ENCODE measurements at places on chromosomes 12 and 14.

GRCh38 chr14:81345781-81346180 lies 54.3 kb downstream of the STON2 start:
- no peak for DNase-seq

GRCh38 chr12:53500142-53500775 lies 824 bp upstream of the TARBP2 start:
- DNase-seq: no peak

- DNase-seq: no peak
These were observed 182.2 kb upstream of the NUDT4 start for GRCh38 chr12:93195511-93195910.

DNA sequence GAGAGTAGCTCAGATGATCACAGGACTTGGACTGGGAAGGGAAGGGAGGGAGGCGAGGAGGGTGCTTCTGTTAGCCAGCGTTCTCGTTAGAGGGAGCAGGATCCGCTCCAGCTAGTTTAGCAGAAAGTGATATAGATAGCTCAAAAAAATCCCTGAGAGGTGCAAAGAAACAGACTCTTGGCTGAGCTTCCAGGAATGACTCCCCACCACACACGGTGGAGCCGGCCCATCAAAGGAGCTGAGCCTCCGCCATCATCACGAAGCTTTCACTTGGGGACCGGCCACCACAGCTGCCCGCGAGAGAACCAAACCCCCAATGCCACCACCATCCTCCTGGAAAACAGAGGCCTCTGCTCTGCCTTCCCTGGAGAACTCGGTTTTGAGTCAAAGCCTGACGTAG lies 124.6 kb upstream of the BCL2L14 start:
- no peak for DNase-seq

DNA sequence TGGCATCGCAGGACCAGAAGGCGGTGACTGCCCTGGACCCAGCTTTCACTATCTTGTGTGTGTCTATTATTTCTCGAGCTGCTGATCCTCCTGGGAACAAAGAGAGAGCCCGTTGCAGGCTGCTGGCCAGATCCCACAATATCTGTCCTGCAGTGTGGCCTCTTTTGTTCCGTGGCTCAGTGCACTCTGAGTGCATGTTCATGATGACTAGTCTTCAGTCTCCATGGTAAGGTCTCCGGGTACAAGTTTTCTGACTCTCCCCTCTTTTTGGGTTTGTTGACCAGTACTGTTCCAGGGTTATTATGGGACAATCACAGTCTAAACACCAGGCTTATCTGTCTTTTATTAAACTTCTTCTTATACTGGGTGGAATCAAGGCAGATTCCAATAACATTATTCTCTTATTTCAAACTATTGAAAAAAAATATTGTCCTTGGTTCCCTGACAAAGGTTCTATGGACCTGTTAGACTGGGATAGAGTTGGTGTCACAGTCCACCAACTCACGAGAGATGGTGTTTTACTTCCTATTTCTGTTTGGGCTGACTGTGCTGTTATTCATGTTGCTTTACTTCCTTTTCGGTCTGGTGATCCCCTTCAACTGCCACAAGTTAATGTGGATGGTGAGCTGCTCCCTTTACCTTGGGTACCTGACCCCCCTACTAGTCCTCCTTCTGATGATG lies 192.9 kb upstream of the ALG10B start:
- no peak for DNase-seq

DNA sequence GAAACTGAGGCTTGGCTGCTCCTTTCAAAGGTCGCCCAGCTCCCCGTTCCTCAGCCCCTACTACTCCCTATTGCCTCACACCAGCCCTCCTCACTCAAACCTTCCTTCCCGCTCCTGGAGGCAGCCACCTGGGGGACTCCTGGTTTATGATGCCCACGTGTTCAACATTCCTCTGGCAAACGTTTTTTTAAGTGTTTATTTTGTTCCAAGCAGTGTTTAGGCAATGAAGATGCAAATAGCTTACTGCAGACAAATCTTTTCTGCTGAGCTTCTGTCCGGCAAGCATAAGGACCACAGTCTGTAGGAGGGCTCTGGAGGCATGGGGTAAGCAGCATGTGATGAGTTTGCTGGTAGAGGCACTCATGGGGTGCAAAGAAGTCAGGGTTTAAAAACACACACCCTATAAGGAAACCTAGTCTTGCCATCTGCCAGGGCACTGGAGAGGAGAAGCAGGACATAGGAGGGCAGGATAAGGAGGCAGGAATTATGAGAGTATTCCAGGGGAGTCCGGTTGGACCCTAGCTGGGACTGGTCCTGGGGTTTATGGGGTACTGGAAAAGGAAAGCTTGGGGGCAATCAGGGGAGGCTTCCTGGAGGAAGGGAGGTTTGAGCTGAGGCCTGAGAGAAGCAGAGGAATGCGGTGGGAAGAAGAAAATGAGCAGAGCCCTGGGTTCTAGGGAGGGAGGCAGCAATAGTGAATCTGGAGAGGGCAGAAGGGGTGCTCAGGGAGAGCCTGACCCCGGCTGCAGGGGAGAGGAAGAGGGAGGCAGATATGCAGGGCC lies 123.3 kb downstream of the NCOR2 start:
- no peak for DNase-seq

- DNase-seq: no peak
These were observed 29.9 kb downstream of the TSPAN9 start for GRCh38 chr12:3107071-3107583.

DNA sequence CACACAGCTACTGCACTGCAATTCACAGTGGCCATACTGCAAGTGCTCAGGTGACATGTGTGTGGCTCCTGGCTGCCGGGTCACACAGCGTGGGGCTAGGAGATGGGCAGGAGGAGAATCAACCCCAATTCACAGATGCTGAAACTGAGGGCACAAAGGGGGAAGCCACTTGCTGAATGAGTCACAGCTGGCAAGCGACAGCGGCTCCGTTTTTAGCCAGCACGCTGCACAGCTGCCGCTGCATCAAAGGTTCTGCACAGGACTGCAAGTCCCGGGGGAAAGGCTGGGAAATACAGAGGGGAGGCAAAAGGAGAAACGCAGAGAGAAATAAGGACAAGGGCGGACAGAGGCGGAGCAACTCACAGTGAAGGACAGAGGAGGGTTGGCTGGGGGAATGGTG lies 57.9 kb downstream of the KDM2B start:
- no peak for DNase-seq

DNA sequence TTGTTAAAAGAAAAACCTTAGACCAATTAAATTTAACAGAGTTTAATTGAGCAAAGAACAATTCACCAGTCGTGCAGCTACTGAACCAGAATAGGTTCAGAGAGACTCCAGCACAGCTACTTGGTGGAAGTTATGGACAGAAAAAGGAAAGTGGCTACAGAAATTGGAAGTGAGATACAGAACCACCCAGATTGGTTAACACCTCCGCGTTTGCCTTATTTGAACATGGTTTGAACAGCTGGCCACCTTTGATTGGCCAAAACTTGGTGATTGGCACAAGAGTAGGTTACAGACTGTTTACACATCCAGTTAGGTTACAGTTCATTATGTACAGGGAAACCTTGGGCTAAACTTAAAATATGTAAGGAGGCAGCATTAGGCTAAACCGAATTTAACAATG lies 54.9 kb downstream of the SRGAP1 start:
- DNase-seq: no peak

- no peak for DNase-seq
These were observed 250.8 kb downstream of the SLC6A15 start for GRCh38 chr12:84661786-84662185.

DNA sequence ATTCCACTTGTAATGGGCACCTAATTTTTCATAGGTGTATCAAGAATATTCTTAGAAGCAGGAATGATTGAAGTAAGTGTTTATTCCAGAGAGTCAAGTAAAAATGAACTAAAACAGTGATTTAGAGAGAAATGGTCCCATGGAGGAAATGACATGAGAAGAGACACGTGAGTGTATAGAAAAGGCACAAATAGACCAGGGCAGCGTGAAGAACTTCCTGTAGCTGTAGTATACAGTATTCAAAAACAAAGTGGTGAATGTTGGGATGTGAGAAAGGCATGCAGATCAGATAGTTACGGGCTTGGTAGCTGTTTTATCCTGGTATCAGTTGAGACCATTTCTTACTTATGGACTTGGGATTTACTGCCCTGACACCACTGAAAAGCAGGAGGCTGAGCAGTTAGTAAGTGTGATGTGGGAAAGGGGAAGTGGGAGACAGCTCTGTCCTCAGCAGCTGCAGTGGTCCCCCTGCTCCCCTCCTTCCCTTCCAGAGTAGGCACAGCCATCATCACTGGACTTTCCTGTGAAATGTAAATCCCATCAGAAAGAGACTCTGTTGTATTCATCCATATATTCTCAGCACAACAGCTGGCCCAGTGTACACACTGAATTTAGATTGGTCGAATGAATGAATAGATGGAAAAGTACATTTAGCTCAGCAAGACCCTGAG lies 16.8 kb upstream of the TESPA1 start:
- no peak for DNase-seq

- DNase-seq: no peak
These were observed 125.5 kb upstream of the SRRM4 start for GRCh38 chr12:118855858-118856257.

DNA sequence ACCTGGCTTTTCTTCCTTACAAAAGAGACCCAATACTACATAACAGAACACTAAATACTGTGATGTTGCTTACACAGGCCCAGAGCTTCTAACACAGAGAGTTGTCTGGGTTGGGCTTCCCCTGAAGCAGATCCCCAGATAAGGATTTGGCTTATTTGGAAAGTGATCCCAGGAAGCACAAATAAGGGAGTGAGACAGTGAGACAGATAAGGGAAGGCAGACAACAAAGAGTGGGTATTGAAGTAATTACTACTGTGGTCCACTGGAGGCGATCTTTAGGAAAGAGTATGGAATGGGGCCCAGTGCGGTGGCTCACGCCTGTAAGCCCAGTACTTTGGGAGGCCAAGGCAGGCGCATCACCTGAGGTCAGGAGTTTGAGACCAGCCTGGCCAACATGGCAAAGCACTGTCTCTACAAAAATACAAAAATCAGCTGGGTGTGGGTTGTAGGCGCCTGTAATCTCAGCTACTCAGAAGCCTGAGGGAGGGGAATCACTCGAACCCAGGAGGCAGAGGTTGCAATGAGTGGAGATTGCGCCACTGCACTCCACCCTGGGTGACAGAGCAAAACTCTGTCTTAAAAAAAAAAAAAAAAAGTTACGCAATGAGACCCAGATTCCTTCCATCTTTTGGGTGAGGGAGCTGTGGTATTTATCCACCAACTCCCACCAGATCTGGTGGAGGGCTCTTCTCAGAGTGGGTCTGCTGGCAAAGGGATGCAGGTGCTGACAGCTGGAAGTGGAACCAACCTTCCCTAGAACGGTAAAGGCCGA lies 10.2 kb upstream of the C12orf43 start:
- no peak for DNase-seq

- DNase-seq: no peak
These were observed 138.4 kb downstream of the STXBP6 start for GRCh38 chr14:24911324-24912109.

DNA sequence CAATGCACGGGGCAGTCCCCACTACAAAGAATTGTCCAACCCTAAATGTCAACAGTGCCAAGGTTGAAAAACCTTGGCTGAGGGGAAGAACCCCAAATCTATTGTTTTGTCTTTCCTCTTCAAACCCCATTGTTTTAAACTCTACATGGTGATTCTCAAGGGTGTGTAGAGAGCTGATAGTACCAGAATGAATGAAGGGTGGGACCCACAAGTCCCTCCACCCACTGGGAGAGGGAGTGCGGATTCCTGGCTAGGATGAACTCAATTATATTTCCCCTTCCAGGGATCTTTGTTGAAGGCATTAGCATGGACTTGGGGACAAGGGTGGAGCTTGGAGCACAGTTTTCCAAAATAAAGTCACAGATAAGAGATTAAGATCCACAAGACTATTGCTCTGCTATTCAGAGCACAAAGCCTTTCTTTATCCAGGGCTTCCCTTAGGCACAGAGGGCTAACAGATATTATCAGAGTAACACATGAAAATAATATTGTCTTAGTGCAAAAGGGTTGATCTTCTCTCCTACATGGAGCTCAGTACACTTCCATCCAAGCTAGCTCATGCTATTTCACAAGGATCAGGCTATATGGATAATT lies 755.1 kb upstream of the TBX3 start:
- no peak for DNase-seq

- no peak for DNase-seq
These were observed 16.0 kb upstream of the SELPLG start for GRCh38 chr12:108649669-108650068.

GRCh38 chr12:120514002-120514401 lies 15.0 kb downstream of the COQ5 start:
- DNase-seq: no peak

- DNase-seq: no peak
These were observed 340.1 kb downstream of the BCL11B start for GRCh38 chr14:98931911-98932310.

DNA sequence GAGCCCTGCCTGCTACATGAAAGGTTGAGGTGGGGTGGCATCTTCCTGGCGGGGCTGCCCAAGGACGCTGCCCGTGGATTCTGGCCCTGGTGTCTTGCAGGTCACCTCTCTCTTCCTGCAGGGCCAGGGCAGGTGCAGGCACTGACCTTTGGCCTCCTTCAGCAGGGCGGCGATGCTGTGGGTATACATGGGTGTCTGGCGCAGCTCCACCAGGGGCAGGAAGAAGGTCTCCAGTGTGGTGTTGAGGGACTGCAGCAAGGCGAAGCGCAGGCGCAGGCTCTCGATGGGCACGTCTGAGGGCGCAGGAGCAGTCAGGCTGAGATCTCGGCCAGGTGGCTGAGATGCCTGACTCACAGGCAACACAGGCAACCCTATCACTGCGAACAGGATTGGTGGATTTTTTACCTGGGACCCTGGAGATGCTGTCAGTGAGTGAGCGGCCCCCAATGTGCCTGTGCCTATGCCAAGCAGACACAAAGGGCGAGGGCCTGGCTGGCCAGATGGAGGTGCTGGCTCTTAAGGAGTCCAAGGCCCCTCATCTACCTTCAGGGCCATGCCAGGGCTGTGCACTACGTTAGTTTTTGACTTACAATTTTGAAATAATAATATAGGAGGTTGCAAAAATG lies 45.7 kb downstream of the TRAFD1 start:
- no peak for DNase-seq
